ENCODE measurements at places on chromosomes 1 and 21.
A peak's percentile ranks its signal among the peaks of the same experiment; 100 is the strongest.

DNA sequence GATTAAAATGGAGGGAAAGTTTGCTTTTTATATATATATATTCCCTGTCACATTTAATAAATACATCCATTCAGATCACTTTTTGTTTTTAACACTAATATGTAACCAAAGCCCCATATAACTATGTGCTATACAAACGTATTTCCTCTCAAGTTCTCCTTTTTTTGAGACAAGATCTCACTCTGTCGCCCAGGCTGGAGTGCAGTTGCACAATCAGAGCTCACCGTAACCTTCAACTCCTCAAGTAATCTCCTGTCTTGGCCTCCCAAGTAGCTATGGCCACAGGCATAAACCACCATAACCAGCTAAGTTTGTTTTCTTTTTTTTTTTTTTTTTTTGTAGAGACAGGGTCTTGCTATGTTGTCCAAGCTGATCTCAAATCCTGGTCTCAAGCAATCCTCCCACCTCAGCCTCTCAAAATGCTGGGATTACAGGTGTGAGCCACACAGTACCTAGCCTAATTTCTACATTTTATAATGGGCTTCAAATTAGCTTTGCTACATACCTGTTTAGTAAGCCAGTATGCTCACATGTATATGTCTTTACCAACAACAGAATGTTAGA lies 120.0 kb downstream of the TGFBR3 start:
- no peak for DNase-seq

DNA sequence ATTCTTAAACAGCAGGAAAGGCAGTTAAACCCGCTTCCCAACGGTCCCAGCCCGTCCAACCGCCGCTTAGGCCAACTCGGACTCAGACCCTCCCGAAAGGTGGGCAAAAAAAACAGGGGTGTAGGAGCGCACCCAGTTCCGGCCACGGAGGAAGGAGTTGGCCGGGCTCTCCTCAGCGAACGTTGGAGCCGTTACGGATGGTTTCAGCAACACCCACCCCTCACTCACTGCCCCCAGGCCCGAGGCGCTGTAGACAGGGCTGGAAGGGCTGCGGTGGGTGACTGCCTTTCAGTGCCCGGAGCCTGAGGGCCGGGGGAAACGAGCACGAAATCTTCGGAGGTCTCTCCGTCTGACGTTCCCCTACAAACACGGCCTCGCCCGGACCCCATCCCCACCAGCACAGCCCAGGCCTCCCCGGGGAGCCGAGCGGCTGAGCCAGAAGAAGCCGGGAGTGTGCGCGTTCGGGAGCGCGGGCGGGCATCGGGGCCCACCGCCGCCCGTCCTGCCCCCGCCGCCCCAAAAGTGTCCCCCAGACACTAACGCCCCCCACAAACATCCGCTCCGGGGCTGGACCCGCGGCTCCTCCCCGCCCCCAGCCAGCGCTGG lies 1.3 kb downstream of the KDM5B start:
- no peak for DNase-seq

DNA sequence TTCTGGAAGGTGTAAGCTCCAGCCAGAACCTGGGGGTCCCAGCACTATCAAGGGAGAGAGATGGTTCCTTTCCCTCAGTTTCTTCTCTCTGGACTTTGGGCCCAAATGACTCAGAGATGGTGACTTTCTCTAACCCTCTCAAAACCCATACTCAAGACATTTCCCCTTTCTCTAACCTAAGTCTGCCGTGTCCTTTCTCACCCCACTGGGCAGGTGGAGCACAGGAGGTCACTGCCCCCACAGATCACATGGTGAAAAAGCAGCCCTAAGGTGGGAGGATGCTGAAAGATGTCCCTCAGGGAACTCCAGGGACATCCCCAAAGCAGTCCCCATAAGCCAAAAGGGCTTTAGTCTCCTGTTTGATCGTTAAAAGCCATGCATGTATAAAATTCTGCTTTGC lies 173.7 kb downstream of the HIVEP3 start:
- no peak for DNase-seq

DNA sequence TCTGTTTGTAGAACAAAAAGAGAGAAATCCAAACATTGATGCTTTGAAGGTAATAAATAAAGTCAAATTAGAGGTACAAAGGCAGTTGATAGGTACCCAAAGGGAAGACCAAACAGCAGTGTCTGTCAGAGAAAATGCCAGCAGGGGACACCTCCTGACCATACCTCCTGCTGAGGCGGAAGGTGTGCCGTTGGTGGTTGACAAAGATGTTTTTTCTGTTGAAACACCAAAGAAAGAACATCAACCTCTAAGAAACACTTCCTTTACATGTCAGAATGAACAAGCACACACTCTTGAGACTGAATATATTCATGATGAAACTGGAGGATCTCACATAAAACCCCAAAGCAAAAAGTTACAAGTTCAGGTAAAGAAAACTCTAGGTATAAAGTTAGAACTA lies 128.3 kb downstream of the MACF1 start:
- no peak for DNase-seq

DNA sequence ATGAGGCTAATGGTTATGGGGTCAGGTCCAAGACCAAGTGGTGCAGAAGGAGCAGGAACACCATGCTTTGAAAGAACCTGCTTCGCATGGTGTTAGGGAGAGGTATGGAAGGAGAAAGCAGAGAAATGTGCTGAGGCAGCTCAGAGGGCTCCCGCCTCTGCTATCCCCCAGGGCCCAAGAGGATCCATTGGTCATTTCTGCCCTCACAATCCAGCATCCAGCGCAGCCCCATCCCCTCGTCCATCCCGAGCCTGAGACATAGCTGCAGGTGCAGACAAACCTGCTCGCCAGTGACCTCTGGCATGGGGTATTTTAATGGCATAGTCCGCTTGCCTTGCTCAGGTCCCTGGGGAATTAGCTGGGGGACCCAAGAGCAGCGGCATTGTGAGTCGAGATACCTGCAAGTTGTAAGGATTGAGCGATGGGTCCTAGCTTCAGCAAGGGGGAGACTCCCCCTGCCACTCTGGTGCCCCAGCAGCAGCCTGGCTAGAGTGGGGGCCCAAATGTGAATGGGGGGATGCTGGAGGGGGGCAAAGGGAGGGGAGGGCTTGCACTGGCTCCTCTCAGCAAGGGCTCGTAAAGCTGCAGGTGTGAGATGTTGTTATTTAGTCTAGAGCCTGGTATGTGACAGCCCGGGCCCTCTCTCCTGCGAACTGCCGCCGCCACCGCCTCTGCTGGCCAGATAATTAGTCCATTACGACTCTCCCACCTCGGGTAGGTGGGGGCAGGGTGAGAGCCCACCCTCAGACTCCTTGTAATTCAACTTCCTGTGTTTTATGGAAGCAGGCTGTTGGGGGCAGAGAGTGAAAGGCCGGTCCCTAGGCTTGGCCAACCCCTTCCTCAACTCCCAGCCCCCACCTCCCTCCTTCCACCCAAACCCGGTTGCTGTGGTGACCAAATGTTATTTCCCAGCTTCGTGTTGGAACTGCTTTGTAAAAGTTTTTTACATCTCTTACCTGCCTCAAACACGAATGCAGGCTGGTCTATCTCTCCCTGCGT lies 118.8 kb downstream of the RNF220 start:
- no peak for DNase-seq

DNA sequence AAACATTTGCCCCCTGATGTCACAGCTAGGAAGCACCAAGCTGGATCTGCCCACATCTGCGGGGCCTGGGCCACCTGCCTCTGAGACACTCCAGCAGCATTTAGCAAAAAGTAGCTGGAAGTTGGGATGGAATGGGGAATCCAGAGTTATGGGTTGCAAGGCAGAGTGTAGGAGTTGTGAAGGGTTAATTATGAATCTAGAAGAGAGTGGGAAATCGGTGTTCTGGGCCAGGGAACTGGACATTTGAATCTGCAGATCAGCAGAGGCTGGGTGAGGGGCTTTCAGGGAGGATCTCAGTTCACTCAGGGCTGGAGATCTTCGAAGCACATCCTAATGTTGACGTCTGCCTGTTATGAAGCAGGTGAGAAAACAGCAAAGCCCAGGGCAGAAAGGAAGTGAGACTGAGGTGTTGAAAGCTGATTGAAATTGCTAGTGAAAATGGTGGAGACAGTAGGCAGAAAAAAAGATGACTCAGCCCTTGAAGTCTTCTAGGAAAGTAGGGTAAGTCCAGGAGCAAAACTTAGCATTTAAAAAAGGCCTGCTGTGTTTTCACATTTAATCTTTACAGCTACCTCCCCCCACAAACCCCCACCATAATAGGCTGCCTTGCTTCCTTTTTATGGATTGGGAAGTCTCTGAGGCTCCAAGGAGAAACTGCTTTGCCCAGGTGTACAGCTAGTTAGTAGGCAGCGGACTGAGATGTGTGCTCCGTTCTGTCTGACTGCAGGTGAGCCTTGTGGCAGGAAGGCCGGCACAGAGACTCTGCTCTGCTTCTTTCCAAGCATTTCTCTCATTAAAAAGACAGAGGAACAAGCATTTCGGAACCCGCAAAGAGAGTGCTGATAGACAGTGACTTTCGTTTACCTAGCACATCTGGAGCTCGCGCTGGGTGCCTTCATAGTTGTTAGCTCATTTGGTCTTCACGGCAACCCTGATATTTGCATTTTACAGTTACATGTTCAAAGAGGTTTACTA lies 7.2 kb downstream of the VANGL1 start:
- DNase-seq, result no peak

GRCh38 chr1:93531193-93531592 lies 83.3 kb downstream of the FNBP1L start:
- DNase-seq, result no peak

GRCh38 chr1:22747021-22747734 lies 36.5 kb downstream of the EPHB2 start:
- peak; percentile 40 for DNase-seq

DNA sequence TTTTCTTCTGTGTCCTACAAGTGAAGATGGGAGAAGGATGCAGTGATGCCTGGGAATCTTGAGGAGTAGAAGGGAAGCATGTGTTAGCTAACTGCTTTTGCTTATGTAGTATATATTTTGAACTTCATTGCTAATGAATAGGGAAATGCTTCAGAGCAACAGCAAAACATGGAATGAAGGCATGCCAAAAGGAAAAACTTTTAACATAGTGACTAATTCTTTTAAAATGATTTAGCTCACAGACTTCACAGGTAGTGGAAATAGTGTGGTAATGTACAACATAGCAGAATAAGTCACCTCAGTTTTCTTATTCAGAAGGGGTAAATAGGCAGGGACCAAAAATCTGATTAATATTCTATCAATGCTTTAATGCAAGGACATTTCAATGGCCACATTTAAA lies 95.5 kb downstream of the LYPLAL1 start:
- no peak for DNase-seq

GRCh38 chr1:149845416-149845815 lies 54.0 kb upstream of the BOLA1 start:
- no peak for DNase-seq

GRCh38 chr1:94876362-94876761 lies 50.5 kb downstream of the CNN3 start:
- peak; percentile 53 for DNase-seq

DNA sequence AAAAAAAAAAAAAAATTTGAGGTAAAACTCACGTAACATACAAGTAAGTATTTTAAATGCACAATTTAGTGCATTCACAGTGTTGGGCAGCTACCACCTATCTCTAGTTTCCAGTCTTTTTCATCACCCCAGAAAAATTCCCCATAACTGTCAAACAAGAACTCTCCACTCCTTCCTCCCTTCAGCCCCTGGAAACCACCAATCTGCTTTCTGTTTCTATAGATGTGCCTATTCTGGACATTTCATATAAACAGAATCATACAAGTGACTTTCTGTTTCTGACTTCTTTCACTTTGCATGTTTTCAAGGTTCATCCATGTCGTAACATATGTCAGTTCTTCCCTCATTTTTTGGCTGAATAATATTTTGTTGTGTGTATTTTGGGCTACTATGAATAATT lies 24.9 kb upstream of the ETS2 start:
- no peak for DNase-seq

GRCh38 chr21:38326429-38326828 lies 69.6 kb downstream of the KCNJ15 start:
- no peak for DNase-seq

GRCh38 chr1:97034651-97035050 lies 313.1 kb downstream of the PTBP2 start:
- no peak for DNase-seq

DNA sequence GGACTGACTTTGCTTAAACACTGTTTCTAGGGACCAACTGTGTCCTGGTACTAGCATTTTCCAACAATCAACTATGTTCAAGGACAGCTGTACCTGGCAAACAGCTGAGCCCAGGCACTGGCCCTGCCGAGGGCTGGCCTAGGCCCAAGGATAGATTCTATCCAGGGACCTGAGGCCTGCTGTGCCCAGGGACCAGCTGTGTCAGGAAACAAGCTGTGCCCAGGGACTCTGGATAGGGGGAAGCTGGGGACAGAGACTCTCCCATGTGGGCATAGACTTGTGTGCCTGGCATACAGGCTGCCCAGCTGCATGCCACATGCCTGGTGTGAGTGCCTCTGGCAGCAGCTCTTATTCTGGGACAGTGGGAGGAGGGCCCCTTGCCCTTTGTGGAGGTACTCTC lies 38.1 kb upstream of the POU3F1 start:
- no peak for DNase-seq

GRCh38 chr1:165078391-165078790 lies 278.1 kb downstream of the LMX1A start:
- no peak for DNase-seq

DNA sequence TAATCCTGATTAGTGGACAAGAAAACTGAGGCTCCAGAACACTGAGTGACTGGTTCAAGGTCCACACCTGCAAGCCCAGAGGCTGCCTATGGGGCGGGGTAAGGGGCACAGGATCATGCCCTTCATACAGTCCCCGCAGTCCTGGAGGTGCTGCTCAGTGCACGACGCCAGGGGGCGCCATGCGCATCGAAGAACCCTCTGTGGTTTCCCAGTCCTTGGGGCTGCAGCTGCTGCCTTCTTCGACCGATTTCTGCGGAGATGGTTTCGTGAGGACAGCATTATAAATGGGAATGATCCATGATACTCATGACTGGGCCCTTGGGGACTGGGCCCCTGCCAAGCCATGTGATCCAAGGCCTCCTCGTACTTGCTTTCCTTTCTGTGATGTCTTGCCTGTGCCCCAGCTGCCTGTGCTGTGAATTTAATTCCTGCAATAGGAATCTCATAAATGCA lies 37.1 kb upstream of the ARHGEF10L start:
- DNase-seq, result peak; percentile 93

DNA sequence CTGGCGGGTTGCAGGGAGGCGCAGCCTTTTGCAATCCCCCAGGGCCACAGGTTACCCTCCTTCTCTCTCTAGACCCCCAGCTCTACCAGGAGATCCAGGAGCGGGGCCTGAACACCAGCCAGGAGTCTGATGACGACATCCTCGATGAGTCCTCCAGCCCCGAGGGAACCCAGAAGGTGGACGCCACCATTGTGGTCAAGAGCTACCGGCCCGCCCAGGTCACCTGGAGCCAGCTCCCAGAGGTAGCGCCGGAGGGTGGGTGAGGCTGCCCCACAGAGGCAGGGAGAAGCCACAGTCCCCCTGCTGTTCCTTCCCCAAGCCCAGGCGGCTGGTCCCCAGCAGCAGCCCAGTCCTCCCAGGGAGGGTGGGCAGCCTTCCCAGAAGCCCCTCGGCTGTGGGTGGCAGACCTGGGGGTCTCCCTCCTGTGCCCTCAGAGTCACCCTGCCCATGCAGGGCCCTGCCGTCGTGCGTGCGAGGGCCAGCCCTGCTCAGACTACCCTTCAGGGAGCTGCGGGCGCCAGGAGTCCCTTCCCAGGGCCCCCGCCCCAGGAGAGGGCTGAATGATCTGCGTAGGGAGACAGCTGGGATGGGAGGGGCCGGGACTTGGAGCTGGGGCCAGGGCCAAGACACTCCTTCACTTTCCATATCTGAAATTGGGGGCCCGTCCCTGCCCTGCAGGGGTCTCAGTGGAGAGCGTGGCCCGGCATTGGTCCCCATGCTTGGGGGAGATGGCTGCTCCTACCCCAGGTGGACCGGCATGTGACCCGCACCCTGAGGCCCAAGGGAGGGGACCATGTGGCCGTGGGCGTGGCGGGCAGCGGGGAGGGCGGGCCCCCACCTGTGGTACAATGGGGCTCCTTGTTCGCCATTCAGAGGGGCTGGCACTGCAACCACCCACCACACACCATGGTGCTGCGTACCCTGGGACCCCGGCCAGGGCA lies 12.9 kb downstream of the ARHGEF16 start:
- DNase-seq, result no peak
